ENCODE measurements at places on chromosomes 11 and 22.

GRCh38 chr22:17284888-17285287 lies 65.7 kb upstream of the ADA2 start:
- DNase-seq = no peak

GRCh38 chr11:66720223-66720898 lies 8.7 kb downstream of the SPTBN2 start:
- peak; percentile 96 for DNase-seq

DNA sequence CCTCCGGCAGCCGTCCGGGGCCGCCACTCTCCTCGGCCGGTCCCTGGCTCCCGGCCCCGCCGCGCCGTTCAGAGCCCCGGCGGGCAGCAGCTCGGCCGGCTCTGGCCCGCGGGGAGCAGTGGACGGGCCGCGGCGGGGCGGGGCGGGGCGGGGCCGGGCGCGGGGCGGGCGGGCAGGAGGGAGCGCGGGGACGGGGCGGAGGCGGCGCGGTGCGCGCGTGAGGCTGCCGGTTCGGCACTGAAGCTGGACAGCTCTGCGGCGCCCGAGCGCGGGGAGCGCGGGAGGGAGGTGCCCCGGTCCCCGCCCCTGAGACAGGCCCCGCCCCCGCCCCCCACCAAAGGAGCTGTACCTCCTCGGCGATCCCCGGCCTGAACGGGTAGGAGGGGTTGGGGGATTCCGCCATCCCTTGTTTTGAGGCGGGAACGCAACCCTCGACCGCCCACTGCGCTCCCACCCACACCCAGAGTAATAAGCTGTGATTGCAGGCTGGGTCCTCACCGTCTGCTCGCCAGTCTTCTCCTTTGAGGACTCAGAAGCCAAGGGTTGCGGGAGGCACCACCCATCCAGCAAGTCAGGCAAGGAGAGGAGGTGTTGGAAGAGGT lies at the start of gene DRD2:
DRD2 (minus strand) TSS at position 239 of the 602 bp plus-strand sequence. CDS start 50,747 bp downstream, outside the sequence.
- DNase-seq = no peak

DNA sequence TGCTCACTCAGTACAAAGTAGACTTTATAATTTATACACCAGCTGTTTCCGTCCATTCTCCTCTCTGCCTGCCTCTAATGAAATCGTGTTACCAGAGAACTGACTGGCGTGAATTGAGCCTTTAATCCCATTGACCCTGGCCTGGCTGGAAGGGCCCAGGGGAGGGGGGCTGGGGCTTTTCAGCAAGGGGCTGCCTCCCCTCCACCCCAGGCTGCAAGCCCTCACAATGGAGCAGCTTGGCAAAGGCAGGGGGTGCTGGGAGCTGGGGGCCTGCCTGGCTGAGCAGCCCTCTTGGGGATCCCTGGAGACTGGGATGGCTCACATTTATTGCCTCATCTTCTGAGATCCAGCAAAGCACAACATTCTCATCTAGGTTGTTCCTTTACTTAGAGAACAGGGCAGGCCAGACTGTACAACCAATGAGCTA lies 25.8 kb upstream of the LMO1 start:
- DNase-seq = no peak

DNA sequence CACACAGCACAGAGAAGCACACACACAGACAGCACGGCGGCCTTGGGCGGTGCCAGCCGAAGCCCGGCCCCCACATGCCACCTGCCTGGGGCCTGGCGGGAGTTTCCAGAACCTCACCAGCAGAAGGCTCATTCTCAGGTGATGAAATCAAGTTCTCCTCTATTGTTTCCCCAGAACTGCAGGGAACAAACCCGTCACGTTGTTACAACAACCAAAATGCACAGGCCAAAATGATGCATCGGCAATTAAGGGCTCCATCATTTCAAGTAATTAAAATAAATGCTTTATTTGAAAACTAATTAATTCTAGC lies 30.8 kb downstream of the GNB1L start:
- DNase-seq = no peak

DNA sequence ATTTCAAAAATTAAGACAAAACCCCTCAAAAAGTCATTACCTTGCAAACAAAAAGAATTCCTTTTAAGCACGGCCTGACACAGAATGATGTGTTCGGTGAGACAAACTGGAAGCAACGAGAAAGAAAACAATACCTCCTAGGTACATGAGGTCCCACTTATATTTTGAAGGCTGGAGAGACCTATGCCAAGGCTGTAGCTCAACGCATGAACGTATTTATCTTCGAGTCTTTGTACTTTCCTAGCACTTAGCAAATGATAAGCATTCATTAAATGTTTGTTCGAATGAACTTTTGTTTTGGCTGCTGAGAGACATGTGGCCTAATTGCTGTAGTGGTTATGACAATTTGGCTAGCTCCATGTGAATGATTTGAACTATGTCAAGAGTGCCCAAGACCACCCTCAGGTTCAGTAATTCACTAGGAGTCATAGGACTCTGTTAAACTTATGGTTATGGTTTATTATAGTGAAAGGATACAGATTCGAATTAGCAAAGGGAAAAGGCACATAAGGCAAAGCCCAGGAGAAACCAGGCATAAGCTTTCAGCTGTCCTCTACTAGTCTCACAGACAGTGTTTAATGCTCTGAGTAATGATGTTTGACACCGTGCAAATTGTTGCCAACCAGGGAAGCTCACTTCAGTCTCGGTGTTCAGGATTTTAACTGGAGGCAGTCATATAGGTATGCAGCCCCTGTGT lies 26.0 kb upstream of the HORMAD2 start:
- DNase-seq = no peak

- no peak for DNase-seq
These were observed 81.1 kb downstream of the BDNF start for GRCh38 chr11:27619039-27619574.

GRCh38 chr22:34055525-34056200 lies 135.4 kb upstream of the LARGE1 start:
- peak; percentile 9 for DNase-seq

GRCh38 chr22:29023172-29023796 lies 38.3 kb downstream of the C22orf31 start:
- no peak for DNase-seq

Data from NCI-H2029 (cell line).